ENCODE measurements at places on chromosomes 4 and X. TPM values are rescaled to one million over a fixed set of nuclear protein-coding genes. Genes with fewer than 3 reads are reported as not detected.

Gene SPANXA2
- not detected for total RNA-seq

Gene NWD2
- total RNA-seq, result not detected

DNA sequence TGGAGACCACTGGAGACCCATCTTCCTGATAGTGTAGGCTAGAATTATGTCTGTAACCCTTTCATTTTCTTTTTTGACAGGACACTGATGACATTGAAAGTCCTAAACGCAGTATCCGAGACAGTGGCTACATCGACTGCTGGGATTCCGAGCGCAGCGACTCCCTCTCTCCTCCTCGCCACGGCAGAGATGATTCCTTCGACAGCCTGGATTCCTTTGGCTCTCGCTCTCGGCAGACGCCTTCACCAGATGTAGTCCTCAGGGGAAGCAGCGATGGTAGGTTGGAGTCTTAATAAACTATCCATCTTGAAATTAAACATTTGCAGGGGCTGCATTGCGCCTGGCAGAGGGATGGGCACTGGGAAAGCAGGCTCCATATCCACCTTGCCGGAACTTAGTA is 75.4 kb downstream of the LIMCH1 start:
- DNase-seq, result no peak

GRCh38 chrX:18966624-18967023 is 17.3 kb downstream of the PHKA2 start:
- no peak for DNase-seq

GRCh38 chrX:631802-632365 is 1.3 kb downstream of the SHOX start:
- no peak for DNase-seq

DNA sequence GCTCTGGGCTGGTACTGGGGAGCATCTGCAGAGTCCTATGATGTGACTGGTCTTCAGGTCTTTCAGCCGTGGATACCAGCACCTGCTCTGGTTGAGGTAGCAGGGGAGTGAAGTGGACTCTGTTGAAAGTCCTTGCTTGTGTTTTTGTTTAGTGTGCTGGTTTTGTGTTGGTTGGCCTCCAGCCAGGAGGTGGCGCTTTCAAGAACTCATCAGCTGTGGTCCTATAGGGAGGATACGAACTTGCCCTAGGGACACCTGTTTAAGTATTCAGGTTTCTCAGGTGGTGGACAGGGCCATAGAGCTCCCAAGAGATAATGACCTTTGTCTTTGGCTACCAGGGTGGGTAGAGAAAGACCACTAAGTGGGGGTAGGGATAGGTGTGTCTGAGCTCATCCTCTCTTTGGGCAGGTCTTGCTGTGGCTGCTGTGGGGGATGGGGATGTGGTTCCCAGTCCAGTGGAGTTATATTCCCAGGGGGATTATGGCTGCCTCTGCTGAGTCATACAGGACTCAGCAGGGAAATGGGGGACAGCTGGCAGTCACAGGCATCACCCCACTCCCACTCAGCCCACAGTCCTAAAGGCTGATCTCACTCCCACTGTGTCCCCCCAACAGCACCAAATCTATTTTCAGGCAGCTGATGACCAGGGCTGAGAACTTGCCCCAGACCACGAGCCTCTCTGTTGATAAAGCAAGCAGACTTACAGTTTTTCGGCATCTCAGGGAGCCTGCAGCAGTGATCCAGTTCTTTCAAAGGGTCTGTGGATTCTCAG is 24.1 kb downstream of the MSMO1 start:
- peak; percentile 37 for DNase-seq

GRCh38 chr4:1133033-1133432 is 19.7 kb upstream of the RNF212 start:
- no peak for DNase-seq

DNA sequence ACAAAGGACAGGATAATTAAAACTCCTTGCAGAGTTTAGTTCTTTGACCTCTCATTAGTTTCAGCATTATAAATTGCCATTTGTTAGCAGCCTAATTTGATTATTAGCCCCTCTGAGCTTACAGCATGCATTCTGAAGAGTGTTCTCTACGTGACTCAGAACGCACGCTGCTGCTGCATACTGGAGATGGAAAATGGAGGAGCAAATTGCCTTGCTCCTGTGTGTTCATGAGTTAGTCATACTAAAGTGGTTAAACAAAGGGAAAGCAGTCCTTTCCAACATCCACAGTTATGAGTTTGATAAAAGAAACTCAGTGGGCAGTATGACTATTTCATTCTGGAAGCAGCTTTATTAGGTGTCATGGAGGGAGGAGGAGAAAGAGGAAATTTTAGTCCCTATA is 922.5 kb downstream of the RPA4 start:
- DNase-seq, result no peak

- DNase-seq, result no peak
Measured at GRCh38 chr4:120870279-120870673, 52.2 kb downstream of the PRDM5 start.

GRCh38 chrX:112901869-112902725 is 61.5 kb upstream of the AMOT start:
- DNase-seq, result no peak

Gene TRIM2
- 11.0 TPM for total RNA-seq

DNA sequence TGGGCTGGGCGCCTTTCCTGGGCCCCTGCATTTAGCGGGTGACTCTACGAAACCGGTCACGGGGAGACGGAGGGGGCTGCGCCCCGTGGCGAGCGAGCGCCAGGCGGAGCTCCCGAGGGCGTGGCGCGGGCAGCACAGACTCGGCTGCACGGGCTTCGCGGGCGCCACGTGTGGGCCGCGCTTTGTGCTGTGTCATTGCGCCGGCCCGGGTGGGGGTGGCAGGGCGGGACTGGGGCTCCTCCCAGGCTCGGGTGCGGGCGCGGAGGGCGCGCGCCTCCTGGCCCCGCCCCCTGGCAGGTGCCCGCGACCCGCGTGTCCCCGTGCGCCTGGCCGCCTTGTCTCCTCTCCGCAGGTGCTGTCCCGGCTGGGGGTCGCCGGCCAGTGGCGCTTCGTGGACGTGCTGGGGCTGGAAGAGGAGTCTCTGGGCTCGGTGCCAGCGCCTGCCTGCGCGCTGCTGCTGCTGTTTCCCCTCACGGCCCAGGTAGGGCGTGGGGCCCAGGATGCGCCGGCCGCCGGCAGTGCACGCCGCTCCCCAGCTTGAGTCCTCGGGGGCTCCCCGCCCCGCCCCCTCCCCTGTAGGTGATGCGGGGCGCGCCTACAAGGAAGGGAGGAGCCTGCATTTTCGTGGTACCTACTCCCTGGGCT is 651 bp downstream of the UCHL1 start:
- DNase-seq, result peak; percentile 34

Gene CLGN
- total RNA-seq, result not detected

- no peak for DNase-seq
Measured at GRCh38 chr4:120299631-120300030, 233.0 kb upstream of the MAD2L1 start.

DNA sequence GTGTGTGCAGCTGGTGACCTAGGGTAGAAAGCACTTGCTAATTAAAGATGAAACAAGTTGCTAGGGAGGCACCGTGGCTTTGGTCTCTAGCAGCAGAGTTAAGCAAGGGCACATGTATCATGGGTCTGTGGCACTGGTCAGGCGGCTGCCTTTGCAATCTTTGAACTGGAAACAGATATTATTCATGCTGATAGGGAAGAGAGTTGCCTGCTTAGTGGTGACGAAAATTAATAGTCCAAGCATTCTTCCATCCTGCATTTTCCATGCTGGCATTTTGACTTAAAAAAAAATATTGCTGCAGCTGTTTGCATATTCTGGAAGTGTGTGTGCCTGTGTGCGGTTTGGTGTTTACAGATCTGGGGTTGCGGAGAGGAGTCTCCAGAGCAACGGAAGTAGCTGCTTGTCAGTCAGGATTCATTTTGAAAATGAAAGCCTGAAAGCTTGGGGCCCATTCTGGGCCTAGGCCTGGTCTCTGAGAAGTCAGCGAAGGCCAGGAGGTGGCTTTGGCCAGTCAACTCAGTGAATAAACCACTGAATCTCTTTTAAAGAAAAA is 2.3 kb upstream of the SOWAHD start:
- peak; percentile 84 for DNase-seq

Gene TCP11X2
- total RNA-seq, result not detected

DNA sequence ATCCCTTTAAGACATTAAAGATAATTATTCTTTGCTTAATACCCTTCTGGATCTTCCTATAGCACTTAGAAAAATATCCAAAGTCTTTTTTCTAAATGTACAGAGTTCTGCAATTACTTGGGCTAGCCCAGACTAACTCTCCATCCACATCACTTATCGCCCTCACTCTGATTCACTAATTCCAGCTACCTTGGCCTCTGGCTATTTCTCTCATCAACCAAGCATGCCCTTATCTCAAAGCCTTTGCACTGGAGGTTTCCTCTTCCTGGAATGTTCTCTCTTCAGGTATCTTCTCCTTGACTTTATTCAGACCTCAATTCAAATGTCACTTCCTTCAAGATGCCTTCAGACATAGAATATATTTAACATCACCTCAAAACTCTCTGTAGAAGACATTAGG is 345.1 kb upstream of the SMIM31 start:
- DNase-seq, result no peak

DNA sequence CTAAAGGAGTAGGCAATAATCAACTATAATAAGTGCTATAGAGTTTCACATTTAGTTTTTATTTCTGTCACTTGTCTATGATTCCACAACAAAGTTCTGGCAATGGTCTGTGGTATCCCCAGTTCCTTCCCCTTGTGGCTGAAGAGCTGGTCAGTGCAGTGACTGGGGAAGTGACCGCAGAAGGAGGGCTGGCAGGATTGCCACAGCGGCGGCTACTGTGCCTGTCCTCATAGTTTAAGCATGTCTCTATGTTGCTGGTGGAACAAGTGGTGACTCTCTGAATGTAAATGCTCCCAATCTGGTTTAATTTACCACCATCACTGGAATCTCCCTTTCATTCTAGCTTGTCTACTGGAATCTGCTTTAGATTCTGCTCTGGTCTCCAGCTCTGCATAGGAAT is 170.6 kb upstream of the GK2 start:
- DNase-seq, result no peak

DNA sequence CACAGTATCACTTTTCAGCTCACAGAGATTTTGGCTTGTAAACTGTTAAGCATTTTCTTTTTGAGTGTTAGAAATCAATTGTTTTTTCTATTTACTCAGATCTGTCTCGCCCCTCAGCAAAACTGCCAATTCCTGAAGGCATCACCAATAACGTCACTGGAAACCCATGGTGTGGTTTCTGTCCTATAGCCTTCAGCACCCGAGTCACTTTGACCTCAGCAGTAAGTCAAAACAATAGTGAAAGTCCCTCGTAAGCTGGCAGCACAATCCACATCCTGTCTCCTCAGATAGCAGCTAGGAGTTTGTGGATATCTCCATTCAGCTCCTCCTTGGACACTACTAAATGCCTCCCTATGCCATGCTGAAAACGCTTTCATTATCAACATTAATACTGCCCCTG is 1787.4 kb upstream of the ADGRL3 start:
- DNase-seq, result no peak

- DNase-seq, result no peak
Measured at GRCh38 chr4:53830511-53830910, 233.9 kb downstream of the CHIC2 start.

Gene PALLD
- total RNA-seq, result 143 TPM

DNA sequence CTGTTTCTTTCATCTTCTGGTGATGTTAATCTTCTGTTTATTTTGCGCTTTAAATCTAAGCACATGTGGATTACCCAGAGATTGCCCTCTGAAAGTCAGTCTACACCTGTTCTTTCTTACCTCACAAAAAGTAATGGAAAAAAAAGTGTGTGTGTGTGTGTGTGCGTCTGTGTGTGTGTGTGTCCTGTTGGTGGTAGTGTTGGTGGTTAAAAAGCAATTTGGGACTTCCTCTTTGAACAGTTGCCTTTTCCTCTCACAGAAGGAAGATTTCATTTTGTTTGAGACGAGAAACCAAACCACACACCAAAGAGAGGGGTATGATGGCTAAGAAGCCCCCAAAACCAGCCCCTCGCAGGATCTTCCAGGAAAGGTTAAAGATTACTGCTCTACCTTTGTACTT is at the start of gene STAP1:
Gene STAP1, plus strand, starts transcription at position 235 of the 400 bp plus-strand sequence. Its CDS starts 83 bp downstream, at position 318.
- peak; percentile 12 for DNase-seq

DNA sequence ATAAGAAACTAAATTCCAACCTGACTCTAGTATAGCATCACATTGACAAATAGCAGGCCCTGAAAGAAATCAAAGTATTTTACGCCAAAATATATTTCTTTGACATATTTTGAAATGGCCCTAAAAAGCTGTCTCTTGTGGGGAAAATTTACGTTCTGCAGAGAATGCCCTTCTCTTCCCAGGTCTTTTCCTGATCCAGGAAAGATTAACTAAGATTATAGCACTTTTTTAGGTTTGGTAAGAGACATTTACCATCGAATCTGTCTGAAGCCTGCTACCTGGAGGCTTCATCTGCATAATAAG is 121.1 kb downstream of the ATXN3L start:
- DNase-seq, result no peak

Gene VCX
- not detected for total RNA-seq

DNA sequence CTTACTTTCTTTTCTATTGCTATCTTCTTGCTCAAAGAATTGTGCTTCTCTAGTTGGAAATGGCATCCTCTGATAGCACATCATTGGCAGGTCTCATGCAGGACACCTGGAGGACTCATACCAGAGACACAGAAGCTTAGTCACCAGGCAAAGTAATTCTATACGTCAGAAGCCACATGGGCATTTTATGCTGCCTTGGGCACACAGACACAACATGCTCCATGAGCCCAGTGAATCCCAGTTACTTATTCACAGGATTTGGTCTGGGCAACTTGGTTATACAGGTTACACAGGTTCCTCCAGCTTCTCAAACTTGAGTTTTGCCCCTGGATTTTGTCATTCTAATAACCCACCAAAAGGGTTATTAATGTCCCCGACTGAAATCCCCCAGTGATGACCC is 7.1 kb downstream of the RASSF6 start:
- no peak for DNase-seq

GRCh38 chrX:22097012-22097694 is 65.0 kb downstream of the PHEX start:
- peak; percentile 72 for DNase-seq

Gene CXorf49
- total RNA-seq, result not detected

- no peak for DNase-seq
Measured at GRCh38 chr4:35493977-35494376, 750.3 kb downstream of the ARAP2 start.

GRCh38 chrX:95509474-95509873 is 1175.2 kb upstream of the DIAPH2 start:
- DNase-seq, result no peak

DNA sequence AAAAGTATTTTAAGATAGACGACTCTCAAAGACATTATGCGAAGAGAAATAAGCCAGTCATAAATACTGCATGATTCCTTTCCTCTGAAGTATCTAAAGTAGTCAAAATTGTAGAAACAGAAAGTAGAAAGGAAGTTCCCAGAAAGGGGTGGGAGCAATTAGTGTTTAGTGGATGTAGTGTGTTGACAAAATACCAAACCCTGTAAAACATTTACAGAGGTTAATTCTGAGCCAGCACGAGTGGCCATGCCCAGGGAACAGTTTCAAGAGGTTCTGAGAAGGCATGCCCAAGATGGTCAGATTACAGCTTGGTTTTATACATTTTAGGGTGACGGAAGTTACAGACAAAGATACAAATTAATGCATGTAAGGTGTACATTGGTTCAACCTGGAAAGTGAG is 34.4 kb upstream of the SLC25A4 start:
- DNase-seq, result no peak
